Prostate gland (tissue), 2 donors: ENCODE measurements at places on chromosomes 5 and 9.

DNA sequence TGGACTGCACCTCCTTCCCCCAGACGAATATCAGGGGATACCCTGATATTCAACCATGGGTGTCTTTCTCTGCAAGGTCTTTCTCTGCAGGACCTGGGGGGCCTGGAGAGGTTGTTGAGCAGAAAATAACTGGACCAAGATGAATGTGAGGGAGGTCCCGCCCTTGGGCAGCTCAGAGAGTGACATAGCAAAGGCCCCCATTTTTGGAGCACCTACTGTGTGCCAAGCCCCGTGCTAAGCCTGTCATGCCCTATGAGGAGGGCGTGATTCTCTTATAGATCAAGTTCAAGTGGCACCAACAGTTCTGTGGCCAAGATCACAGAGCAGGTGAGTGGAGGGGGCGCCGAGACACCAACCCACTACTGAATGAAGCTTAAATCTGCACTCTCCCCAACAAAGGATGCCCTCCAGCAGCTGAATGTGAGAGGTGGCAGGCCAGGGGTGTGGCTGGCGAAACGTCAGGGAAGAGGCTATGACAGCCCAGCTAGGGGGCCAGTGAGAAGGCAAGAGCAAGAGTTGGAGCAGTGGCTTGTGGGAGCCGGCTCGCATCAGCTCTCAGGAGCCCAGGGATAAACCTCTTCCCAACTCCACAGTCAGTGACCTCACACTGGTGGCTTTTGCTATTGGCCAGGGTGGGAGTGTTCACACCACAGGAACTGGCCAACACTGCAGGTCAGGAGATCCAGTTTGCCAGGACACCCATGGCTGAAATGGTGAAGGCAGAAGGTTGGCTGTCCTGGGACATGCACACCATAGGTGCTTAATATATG is 5.3 kb downstream of the SARDH start:
- DNase-seq, result no peak

DNA sequence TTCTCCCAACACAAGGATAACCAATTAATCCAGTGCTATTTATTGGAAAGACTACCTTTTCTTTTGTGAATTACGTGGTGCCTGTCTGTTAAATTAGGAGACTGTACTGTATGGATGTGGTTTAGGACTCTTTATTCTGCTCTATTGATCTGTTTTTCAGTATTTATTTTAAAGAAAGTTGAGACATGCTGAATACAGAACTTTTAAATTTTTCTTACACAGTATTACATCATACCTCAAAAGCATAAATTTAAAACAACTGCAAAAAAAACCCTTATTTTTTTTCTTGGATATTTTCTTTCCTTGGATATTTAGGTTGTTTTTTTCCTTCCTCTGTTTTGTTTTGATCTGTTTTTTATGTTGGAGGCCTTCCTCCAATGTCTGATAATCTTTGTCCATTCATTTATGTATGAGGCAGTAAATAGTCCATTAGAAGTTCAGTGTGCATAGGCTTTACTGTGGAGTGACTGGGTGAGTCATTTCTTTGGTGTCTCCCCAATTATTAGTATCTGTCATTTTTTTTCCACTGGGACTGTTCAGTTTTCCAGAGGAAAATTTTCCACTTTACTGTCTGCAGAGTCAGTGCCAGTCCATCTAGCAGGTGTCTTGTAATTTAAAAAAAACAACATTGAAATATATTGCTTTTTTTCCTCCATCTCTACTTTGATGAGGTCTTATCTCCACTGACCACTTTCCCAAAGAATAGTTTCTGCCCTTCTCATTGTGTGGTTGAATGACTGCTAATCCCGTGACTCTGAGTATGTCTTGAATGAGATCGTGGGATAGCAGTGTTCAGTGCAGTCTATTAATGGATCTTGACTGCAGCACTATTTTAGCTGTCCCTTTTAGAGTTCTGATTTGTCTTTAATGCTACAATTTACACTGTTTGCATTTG is 15.2 kb downstream of the CYSTM1 start:
- no peak for DNase-seq

GRCh38 chr9:122875523-122875922 is 29.6 kb downstream of the RC3H2 start:
- DNase-seq, result no peak

- no peak for DNase-seq
These were observed 166.2 kb downstream of the AOPEP start for GRCh38 chr9:94892675-94893074.

GRCh38 chr9:89277454-89277853 is 33.5 kb upstream of the CKS2 start:
- DNase-seq, result no peak

DNA sequence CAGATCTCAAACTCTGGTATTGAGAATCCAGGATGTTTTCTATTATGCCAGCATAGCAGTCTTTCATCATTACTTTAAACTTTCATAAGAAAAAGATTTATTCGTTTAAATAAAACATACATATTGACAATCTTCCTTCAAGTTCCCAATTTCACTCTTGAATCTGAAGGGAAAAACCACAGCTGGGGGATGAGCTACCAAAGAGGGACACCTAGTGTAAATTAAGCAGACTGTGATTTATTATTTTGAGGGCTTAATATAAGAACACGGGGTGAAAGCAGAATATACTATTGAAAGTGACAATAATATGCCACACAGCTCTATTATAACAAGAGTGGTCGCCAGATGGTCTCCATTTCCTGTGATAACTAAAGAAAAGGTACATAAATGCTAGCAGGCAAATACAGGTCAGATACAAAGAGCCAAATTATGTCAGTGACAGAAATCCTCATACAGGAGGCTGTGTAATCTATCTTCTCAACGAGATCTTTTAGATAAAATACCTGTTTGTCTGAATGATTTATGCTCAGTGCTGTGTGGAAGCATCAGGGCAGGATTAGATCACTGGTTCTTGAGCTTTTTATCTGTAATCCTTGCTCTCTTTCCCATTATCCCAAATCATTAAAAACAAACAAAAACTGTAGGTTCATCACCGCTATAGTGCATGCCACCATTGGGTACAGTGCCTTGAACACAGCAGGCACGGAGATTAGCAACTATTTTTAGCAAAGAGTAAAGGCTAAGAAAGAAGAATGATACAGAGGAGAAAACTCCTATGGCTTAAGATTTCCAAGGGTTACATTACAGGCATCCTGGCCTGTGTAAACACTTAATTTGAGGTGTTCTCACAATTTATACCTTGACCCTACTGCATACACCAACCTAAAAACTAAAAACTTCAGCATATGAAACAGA is 116.6 kb downstream of the DROSHA start:
- DNase-seq, result no peak

DNA sequence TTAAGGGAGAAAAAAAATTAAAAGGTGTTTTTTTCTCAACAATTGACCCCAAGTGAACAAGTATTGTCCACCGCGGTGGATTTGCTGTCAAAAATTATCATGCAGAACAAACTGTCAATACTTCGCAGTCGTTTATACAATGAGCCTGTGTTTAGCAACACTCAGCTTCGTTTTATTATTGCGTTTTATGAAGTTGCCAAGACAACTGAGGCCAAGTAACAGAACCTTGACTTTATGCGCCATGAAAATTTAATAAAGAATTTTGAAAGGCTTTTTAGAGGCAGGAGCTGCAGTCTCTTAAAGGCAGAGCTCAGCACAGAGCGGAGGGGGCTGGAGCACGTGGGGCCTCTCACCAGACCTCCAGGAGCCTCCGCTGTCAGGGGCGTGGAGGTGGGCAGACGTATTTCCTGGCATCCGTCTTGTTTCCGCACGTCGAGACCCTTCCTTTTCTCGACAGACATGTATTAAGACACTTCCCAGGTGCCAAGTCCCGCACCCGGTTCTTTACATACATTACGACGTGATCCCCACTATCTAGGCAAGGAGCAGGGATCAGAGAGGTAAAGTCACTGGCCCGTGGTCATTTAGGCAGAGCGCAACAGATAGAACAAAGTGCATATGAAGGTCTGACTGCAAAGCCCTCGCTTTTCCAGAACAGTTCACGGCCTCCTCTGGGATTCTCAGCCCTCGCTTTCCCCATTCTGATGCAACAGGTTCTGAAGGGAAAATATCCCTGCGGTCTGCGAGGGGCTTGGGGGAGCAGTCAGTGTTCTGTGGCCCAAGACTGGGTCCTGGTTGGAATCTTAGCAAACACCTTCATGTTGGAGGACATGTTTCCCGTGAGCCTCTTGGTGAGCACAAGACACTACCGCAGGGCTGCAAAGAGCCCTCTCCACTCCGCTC is 164.4 kb downstream of the DAB2IP start:
- no peak for DNase-seq

DNA sequence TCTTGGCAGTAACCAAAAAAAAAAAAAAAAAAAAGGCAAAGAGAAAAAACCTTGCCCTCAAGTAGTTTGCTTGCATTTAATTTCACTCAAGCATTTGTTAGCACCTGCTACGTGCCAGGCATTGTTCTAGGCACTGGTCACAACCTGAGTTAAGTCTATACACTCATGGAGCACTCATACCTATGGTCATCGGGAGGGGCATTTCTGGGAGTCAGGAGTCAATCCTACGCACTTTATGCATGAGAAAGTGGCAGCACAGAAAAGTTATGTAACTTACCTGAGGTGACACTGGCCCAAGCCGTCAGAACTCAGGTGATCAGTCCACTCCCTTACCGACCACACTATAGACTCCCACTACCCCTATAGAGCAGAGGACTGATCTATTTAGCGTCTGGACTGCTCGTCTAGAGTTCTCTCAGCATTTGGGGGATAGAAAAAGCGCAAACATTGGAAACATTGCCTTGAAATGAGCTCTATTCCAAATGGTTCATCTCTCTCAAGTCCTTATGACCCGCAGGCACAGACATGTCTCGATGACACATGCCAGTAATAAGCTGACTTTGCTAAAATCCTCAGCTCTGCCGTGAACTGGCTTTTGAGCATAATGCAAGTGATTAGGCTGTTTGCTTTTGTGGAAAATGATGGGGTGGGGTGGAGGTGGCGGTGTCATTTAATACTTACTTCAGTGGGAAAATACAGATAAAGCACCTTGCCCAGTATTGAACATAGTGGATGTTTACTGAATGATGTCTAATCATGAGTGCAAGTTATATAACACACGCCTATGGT is 160.2 kb downstream of the ARHGEF28 start:
- DNase-seq, result no peak

GRCh38 chr5:57749396-57749795 is 266.8 kb upstream of the ACTBL2 start:
- DNase-seq, result no peak

DNA sequence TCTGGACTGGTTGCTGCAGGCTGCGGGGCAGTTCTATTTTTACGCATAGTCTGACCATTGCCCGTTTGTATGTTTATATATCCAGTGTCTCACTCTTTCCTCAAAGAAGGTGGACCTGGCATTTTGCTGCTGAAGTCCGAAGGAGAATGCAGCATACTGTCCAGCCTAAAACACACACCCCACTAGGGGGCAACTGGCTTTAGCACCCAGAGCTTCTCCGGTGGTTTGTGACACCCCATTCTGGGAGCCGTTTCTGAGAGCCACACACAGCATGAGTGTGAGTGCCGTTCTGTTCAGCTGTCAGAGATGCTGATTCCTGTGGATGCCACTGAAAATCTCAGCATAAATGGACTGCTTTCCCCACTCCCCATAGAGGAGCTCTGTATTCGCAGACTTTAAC is 290.5 kb upstream of the TAS2R1 start:
- no peak for DNase-seq

DNA sequence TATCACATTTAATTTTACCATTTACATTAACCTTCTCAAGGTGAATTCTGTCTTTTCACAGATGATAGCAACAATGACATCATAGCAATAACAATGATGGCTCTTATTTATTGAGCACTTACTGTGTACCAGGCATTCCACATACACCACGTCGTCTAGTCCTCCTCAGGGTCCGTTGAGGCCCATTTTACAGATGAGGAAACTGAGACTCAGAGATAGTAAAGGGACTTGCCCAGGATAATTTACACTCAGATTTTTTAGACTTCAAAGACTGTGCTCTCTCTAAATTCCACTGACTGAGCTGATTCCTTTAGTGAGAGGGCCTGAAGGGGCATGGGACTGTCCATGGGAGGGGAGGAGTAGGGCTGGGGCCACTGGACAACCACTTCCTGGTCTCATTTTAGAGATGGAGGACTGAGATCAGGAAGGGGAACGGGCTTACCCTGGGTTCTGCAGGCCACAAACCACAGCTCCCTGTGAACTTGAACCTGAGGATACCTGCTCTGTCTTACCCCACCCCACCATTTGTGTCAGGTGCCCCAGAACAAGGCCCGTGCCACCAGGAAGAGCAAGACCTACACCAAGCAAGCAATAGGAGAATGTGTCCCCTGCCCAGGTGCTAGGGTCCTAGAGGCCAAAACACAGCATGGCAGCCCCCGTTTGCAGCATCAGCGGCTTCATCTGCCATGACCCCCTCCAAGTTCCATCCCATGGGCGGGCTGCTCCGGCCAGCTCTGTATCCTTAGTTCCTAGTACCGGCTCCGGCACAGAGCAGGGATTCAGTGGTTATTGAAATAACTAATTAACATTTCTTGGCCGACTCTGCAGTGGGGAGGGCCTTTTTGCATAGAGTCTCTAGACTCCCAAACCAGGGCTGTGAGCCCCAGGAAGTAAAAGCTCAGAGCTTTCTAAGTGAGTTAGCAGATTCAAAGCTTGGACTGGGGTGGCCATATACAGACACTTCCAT is 96.6 kb downstream of the RGS3 start:
- DNase-seq, result no peak

DNA sequence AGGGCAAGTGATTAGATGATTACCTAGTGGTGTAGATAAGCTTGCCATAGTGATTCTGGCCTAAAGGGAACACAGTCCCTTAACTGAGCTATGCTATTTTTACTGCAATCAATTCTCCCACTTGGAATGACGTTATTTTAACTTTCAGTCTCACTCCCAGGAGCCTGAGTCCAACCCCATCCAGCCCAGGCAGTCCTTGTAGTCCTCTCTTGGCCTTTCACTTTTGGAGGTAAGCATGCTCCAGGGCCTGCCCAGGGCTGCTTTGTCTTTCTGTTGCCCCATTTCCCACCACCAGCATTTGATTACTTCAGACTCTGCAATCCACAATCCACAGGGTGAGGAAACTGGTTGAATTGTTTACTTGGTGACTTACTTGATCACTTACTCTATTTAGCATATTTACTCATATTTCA is 233.0 kb downstream of the CD180 start:
- DNase-seq, result no peak

GRCh38 chr5:109907731-109908130 is 218.0 kb downstream of the MAN2A1 start:
- no peak for DNase-seq

DNA sequence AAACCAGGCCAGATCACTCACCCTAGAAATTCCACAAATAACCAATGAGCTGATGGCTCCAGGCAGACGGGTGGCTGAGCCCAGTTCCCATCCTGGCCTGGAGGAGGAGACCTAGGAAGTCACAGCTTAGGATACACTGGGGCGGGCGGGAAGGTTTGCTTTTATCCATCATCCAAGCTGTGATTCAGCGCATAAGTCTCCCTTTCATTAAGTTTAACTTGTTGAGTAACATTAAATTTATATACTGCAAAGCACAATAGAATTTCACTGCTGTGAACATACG is 55.7 kb downstream of the THBS4 start:
- DNase-seq, result no peak

- DNase-seq, result no peak
These were observed 19.0 kb upstream of the GPX3 start for GRCh38 chr5:151001436-151001835.

GRCh38 chr5:127186657-127187056 is 103.9 kb upstream of the MEGF10 start:
- DNase-seq, result no peak

GRCh38 chr9:127977009-127977883 is 3.5 kb downstream of the EEIG1 start:
- no peak for DNase-seq

GRCh38 chr9:98521141-98521540 is 187.6 kb downstream of the GABBR2 start:
- no peak for DNase-seq

GRCh38 chr5:134553821-134554267 is 28.4 kb downstream of the JADE2 start:
- DNase-seq, result no peak
